A673 (cell line): ENCODE measurements at places on chromosomes 4 and X. TPM values are rescaled to one million over a fixed set of nuclear protein-coding genes. Genes with fewer than 3 reads are reported as not detected.
A peak's percentile ranks its signal among the peaks of the same experiment; 100 is the strongest.

STARD8 gene
- 0.11 and 0.26 TPM in 2 replicates for total RNA-seq

SPCS3 gene
- total RNA-seq, result 118 and 128 TPM in 2 replicates

DNA sequence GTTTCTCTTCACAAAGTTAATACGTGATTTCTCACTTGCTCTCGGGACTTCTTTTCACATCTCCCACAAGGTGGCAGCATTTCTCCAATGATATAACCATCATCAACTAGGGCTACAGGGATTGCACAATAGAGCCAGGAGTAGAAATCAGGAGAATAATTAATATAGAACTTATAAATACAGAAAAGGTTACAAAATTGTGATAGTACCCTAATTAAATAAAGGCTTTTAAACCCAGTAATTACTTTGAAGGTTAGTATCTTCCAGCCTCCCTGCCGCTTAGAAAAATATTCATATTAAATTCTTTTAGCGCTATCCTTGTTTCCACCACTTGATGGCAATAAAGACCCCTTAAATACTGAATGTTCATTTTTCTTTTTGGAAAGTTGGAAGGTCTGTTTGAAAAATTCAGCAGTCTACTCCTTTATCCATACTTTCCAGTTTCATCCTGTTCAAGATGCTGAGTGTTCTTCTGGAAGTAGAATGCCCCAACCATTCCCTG is 65.8 kb downstream of the RASGEF1B start:
- peak; percentile 71 for DNase-seq

DNA sequence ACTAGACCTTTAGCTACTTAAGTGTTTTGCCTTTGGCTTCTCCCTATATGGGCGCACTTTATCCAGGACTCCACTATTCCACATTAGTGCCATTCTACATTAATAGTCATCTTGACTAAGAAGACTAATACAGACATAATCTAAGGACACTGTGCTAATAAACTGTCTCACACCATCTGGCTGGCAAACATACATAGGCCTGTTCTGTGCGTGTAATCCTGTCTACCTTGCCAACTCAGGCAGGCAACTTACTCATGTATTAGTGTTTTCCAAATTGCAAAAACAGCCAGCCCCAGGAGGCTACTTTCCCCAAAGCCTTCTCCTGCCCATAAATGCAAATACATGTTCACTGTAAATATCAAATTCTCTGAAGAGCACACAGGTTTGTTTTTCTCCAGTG is 587.3 kb downstream of the TMA16 start:
- DNase-seq, result no peak

DNA sequence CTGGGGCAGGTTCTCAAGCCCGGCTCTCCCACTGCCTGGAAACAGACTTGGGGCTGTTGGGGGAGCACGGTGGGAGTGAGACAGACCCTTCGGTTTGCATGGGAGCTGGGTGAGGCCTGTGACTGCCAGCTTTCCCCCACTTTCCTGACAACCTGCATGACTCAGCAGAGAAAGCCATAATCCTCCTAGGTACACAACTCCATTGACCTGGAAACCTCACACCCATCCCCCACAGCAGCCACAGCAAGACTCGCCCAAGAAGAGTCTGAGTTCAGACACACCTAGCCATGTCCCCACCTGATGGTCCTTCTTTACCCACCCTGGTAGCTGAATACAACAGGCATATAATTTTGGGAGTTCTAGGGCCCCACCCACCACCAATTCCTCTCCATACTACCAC is 57.6 kb upstream of the UBQLN2 start:
- no peak for DNase-seq

DNA sequence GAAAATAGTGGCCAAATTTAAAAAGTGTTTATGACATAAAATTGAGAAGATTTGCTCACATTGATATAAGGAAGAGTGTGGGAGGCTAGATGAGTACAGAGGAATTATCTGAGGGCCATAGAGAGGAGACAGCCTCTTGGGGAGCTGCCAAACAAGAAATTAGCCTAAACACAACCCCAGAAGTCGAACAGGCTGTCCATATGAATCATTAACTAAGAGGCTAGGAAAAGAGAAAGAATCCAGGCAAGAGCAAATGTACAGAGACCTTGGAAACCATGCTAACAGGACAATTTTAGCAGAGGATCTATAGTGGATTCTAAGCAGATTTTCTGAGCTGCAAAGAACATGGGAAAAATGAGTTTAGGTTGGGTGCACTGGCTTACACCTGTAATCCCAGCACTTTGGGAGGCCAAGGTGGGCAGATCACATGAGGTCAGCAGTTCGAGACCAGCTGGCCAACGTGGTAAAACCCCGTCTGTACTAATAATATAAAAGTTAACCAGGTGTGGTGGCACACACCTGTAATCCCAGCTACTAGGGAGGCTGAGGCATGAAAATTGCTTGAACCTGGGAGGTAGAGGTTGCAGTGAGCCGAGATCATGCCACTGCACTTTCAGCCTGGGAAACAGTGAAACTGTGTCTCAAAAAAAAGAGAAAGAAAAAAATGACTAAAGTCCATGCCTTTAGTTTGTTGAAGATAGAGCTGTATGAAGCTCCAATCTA is 76.1 kb downstream of the NWD2 start:
- no peak for DNase-seq

DNA sequence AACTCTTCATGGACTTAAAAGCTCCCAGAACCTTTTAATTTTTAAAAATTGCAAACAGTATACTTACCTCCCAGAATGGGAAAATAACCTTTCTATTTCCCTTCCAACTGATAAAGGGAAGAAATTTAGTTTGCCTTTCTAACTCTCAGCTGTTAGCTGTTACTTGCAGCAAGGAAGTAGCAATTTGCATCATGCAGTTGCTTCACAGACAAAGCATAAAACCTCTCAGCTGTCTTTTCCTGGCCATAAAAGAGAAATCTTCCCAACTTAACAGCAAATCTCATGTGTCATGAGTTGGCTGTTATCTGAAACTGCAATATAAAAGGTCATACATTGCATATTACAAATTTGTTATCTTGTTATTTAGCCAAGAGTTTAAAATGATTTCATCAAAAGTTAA is 18.4 kb downstream of the C4orf17 start:
- DNase-seq, result no peak

GRCh38 chr4:74625981-74626380 is 168.3 kb downstream of the BTC start:
- DNase-seq, result no peak

- no peak for DNase-seq
Measured at GRCh38 chr4:8690216-8691150, 97.9 kb downstream of the CPZ start.

- DNase-seq, result no peak
Measured at GRCh38 chr4:38949411-38950051, 81.9 kb downstream of the FAM114A1 start.

DNA sequence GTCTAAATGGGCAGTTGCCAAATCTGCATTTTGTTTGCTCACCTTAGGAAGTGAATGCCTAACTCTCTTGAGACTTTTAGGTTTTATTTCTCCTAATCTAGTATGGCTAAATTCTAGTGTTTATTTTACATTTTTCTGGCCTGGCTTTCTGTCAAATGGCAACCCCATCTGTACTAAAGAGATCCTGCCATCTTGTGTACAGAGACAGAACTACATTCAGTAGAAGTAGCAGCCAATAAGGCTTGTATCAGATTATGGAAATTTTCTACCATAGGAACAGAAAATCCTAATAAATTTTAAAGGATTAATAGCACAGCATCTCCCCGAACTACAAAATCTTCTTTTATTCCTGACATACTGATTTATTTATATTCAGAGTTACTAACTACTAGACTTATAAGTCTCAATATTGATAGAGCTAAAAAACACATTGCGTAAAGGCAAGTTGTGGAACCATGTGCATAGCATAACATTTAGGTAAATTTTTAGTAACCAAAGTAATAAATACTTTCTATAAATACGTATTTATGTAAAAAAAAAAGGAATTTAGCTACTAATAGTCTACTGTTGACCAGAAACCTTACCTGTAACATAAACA is 45.5 kb downstream of the TMEM144 start:
- peak; percentile 75 for DNase-seq

DNA sequence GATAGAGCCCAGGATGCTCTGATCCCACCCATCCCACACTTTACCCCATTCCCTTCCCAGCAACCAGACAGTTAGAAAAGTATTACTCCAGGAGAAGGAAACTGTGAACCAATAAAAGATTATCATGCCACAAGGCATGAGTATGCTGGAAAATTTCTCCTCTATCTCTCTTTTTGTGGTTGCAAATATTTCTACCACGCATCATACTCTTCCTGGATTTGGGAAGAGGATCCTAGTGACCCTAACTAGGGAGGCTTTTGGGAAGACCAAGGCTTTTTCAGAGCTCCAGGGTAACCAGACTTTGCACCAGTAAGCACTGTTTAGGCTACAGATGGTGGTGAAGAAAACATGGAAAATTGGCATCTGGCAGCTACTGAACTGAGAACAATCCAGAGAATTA is 257.6 kb upstream of the CLNK start:
- DNase-seq, result no peak

GRCh38 chrX:133981924-133982323 is 3.5 kb downstream of the GPC3 start:
- DNase-seq, result no peak
